AG08395 (cell line): ENCODE measurements at places on chromosomes 3 and 15.
A peak's percentile ranks its signal among the peaks of the same experiment; 100 is the strongest.

DNA sequence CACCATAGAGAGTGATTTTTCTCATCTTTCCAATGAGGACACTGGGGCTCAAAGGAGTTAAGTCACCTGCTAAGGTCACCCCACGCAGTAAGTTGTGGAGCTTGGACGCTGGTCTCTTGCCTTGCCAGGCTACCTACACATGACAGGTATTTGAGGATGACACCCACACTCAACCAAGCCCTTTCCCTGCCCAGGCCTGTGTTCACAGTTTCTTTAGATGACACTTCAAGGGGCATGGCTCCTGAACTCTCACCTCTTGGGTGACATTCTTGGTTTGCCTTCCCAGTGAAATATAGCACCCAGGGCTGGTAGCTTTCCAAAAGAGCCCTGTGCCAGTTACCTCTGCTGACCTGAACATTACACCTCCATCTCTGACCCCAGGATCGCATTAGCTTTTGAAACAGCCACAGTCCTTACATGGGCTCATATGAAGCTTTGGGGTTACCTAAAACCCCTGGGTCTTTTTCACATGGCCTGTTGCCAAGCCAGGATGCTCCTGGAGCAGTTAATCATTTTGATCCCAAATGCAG, 148.0 kb downstream of the RPLP1 start:
- no peak for DNase-seq

GRCh38 chr15:85496151-85496550, 115.7 kb downstream of the AKAP13 start:
- DNase-seq = no peak

DNA sequence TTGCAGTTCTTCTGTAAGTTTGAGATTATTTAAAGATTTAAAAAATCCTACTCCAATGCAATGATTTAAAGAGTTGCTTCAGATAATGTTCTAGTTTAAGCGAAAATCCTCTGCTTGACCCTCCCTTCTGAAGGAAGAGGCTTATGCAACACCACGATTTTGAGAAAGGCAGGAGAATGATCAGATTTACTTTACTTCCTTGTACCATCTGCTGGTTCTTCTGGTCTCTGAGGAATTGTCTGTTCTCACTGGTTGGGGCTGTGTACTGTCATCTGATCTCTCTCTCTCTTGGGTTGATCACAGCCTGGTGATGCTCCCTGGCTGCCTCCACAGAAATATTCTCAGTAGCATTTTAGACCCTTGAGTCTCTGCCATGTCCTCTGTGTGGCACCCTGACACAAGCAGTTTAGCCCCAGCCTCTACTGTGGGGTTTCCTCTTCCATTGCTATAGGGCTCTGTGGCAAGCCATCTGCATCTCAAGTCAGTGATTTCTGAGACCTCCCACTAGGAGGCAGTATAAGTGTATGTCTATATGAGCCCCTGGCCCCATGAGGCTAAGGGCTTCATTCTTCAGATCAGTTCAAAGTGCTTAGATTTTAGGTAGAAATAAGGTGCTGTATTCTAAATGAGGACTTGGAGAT, 50.8 kb upstream of the PLAAT1 start:
- no peak for DNase-seq

GRCh38 chr3:194206320-194206719, 70.4 kb downstream of the HES1 start:
- no peak for DNase-seq

DNA sequence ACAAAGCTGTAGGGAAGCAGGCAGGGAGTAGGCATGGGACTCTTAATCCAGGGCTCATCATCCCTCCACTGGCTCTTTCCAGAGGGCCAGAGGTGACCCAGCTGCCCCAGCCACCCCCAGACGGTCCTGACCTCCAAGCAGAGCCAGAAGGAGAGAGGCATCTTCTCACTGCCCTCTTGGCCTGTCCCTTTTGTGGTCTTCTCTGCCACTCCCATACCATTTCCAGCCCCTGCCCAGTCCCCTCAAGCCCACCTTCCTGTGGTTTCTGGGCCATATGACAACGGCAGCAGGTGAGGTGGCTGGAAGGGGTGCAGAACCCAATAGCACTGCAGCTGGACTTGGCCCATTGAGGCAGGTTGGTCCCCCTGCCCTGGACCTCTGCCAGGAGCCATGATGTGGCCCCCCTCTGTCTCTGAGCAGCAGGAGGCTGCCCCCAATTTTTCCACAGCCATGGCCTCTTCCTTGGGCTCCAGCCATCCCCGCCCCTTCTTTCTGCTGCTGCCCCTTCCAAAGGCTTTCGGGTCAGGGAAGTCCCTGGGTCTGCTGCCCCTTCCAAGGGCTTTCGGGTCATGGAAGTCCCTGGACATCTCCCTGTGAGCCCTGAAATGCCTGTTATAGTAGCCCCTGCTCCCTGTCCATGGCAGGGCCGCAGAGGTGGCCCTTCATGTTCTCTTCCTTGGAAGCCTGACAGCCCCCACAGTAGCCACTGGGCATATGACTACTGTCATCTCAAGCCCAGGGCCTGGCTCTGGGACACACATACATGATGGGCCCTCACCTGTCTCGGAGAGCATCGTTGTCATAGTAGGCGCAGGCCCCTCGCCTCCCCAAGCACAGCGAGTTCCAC, 39.5 kb upstream of the RAB6B start:
- no peak for DNase-seq

DNA sequence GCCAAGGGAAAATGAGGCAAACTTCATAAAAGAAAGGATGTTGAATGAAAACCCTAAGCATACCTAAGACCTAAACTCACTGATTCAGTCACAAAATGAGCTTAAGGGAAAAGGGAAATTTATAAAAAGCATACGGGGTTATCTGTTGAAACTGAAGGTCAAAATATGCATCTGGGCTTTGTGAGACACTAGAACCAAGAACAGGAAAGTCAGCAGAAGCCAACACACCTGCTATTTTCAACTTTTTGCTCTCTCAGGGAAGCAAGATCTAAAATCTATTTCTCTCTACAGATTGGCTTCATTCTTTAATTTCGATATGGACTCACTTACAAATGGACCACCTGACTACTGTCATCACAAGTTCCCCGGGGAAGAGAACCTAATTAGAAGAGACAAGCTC, 338.6 kb upstream of the NECTIN3 start:
- no peak for DNase-seq

DNA sequence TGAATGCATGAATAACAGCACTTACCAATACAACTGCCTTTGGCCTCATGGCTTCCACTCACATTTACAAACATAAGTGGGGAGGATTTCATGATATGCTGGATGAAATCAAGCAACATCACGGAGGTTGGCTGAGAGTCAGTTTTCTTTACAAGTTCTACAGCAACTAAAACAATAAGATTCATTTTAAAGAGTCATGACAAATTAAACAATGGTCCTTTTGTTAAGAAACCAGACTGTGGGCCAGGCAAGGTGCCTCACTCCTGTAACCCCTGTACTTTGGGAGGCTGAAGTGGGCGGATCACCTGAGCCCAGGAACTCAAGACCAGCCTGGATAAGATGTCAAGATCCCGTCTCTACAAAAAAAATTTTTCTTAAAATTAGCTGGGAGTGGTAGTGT, 12.4 kb downstream of the ATR start:
- no peak for DNase-seq

DNA sequence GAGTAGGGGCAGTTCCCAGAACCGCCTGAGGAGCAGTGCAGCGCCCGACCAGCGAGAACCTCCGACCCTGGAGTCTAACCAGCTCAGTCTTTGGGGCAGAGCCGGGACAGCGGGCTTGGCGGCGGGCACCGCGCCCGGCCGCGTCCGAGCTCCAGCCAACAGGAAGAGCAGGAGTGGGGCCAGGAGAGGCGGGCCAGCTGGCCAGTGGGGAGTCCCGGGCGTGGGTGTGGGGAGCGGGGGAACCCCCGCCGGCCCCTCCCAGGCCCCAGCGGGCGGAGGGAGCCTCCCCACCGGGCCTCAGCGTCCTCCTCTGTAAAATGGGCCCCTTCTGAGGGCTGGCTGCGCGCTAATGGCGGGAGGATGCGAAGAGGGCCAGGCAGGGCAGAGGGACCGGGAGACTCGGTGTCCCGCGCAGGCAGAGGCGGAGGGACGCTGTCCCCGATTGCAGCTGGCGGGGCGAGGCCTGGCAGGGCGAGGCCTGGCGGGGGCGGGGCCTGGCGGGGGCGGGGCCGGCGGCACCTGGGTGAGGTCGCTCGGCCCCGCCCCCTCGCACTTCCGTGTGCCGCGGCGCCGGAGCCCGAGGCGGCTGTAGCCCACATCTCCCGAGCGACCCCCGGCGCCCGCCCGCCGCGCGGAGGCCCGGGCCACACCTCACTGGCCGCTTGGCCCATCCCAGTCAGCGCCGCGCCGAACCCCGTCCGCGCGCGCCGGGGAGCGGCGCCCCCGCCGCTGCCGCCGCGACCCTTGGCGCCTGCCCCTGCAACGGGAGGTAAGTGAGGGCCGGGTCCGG, at the start of gene PRKCD:
TSS of gene PRKCD (plus strand) at position 550 of the 790 bp plus-strand sequence. CDS start 17,214 bp downstream, outside the sequence.
- peak; percentile 94 for DNase-seq

- no peak for DNase-seq
Observed at GRCh38 chr15:42345504-42345903, 13.8 kb upstream of the CAPN3 start.

- no peak for DNase-seq
Observed at GRCh38 chr3:194133661-194134230, 2.2 kb upstream of the HES1 start.
